ENCODE measurements at places on chromosomes 3 and 15. TPM values are rescaled to one million over a fixed set of nuclear protein-coding genes. Genes with fewer than 3 reads are reported as not detected.

The DAZL gene
- not detected for total RNA-seq

The ELP6 gene
- total RNA-seq, result 39.5 TPM

The ANKRD34C gene
- not detected for total RNA-seq

The CFAP91 gene
- total RNA-seq, result not detected

The TERC gene
- total RNA-seq, result 5.9 TPM

The RTP1 gene
- not detected for total RNA-seq

The ADGRG7 gene
- total RNA-seq, result not detected

The ZNF620 gene
- 3.4 TPM for total RNA-seq

The SLC12A1 gene
- not detected for total RNA-seq

The SLC9A9 gene
- 11.3 TPM for total RNA-seq
